Globus pallidus (tissue), 1 donor: ENCODE measurements at places on chromosomes 1 and 21.

GRCh38 chr21:40797891-40798290 is 49.1 kb downstream of the DSCAM start:
- DNase-seq: no peak

DNA sequence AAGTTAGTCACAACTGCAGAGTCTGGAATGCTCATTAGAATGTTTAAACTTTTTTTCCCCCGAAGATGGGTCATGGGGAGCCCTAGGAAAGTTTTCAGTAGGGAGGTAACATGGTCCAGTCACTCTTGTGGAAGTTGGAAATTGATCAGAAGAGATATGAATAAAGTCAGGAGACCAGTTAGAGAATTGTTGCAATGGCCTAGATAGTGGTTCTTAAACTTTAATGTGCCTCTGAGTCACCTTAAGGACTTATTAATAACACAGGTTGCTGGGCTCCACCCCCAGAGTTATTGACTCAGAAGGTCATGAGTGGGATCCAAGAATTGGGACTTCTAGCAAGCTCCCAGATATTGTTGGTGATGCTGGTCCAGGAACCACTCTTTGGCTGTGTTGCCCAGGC is 3.2 kb upstream of the TFAP2E start:
- DNase-seq: no peak

DNA sequence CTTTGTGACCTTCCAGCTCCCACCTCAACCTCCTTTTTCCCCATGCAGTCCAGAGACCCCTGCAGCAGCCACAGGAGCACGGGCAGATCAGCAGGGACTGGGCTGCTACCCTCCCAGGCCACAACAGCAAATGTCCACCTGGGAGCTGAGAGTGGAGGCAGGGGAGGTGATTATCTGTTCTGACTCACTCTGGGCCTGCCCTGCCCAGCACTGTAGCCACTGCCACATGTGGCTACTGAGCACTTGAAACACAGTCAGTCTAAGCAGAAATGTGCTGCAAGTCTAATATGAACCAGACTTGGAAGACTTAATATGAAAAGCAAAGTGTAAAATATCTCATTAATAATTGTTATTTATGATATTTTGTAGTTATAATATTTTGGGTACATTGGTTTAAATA is 148.9 kb upstream of the VANGL1 start:
- no peak for DNase-seq

GRCh38 chr1:13965770-13966398 is 265.9 kb downstream of the PRDM2 start:
- peak; percentile 54 for DNase-seq

DNA sequence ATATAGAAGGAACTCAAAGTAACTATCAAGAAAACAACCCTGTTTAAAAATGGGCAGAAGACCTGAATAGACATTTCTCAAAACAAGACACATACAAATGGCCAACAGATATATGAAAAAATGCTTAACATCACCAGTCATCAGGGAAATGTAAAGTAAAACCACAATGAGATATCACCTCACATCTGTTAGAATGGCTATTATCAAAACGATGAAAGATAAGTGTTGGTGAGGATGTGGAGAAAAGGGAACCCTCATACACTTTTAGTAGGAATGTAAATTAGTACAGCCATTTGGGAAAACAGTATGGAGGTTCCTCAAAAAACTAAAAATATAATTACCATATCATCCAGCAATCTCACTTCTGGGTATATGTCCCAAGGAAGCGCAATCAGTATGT is 3.0 kb downstream of the CTSS start:
- no peak for DNase-seq

- no peak for DNase-seq
These were observed 104.2 kb upstream of the GADD45A start for GRCh38 chr1:67580691-67581403.

GRCh38 chr1:199102239-199102638 is 463.4 kb downstream of the PTPRC start:
- DNase-seq: no peak

- no peak for DNase-seq
These were observed 370.8 kb downstream of the RWDD3 start for GRCh38 chr1:95604771-95605170.

DNA sequence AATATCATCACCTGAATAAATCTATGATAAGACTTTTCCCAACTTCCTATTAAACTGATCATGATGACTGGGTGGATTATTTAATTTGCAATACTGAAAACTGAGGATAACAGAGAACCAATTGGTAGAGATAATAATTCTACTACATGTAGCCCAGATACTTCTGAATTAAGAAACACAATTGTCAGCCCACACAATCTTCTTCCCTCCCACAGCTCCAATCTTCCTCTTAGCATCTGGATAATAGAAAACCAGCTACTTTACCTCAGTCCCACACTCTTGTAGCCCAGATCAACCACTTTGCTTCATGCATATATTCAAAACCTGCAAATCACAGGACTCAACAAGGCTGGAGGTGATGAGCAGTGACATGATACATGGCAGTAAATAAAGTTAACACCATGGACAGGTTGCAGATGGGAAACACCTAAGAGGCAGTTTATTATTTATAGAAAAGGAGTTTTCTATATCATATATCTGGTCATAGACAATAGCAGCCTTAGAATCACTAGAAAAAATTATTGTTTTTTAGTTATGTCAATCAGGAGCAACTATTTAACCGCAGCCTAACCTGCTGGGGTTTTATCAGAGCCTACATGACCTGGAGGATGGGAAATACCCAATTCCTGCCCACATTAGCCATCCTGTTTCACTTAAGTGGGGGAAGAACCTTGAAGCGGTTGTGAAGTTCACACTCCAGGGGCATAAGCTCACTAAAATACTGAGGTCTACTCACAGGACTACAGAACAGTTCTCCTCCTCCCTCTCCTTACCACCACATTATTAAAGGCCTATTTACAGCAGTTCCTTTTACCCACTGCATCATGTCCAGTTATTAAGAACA is 16.7 kb downstream of the FRRS1 start:
- DNase-seq: no peak

GRCh38 chr1:198935306-198935921 is 296.6 kb downstream of the PTPRC start:
- peak; percentile 81 for DNase-seq

- DNase-seq: no peak
These were observed 48.2 kb downstream of the RASSF5 start for GRCh38 chr1:206555473-206555935.

DNA sequence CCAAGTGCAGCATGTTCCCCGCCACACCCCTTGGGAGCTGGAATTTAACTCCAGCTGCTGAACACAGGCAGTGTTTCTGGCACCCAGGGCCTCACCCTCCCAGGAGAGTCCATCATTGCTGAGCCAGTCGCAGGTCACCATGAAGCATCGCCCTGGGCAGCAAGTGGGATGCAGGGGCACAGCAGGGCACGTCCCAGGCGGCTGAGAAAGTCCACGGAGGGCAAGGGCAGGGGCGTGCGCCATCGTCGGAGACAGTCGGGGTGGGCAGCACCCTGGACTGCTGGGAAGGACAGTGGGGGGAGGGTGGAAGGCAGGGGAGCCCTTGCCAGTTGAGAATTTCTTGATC is 69.2 kb upstream of the PDE9A start:
- no peak for DNase-seq

- DNase-seq: no peak
These were observed 235.3 kb downstream of the TOMM20 start for GRCh38 chr1:234893359-234893724.

- DNase-seq: peak; percentile 7
These were observed 86.8 kb downstream of the ATP1B1 start for GRCh38 chr1:169193191-169193850.

GRCh38 chr1:160409486-160409885 is 9.1 kb downstream of the VANGL2 start:
- DNase-seq: no peak

DNA sequence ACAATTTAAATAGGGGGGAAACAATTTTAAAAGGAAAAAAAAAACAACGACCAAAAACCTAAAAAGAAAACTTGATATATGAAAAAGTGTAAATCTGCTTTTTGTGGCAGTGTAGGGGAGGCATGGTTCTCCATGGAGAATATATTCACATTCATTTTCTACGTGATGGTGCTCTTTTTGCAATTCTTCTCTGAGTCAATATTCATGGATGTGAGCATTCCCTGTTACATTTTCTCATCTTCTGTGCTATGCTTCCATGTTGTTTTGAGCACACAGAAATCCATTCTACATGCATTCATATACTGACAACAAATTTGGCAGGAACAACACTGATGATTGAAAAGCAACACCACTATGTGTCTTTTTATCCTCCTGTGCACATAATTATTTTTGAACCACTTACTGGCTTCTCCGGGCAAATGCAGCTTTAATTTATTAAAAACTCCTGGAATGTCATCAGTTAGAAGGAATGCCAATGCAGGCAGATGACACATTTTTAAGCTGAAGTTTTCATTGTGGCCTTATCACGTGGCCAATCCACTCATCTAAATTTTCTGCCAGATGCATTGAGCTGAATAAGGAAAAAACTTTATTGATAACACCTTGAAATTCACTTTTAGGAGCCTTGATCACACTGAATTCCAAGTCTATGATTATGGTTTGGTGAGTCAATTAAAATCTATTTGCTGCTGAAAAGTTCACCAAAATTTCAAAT is 590.6 kb downstream of the NUF2 start:
- no peak for DNase-seq

DNA sequence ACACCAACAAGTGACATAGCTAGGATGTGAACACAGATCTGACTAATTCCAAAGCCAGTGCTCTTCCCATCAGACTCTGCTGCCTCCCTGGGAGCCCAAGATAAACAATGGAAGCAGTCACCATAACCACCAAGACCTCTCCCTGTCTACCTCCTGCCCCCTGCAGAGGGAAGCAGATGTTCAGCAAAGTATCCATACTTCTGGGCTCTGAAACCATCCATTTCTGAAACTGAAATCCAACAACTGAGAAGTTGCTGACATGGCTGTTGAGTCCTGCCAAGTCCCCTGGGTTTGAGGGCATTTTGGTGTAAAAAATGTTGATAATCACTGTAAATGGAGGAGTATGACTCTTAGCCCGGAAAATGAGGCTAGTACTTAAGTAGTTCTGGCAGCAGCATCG is 102.1 kb downstream of the TYW3 start:
- no peak for DNase-seq

- no peak for DNase-seq
These were observed 382.2 kb upstream of the ESRRG start for GRCh38 chr1:217105437-217105836.

DNA sequence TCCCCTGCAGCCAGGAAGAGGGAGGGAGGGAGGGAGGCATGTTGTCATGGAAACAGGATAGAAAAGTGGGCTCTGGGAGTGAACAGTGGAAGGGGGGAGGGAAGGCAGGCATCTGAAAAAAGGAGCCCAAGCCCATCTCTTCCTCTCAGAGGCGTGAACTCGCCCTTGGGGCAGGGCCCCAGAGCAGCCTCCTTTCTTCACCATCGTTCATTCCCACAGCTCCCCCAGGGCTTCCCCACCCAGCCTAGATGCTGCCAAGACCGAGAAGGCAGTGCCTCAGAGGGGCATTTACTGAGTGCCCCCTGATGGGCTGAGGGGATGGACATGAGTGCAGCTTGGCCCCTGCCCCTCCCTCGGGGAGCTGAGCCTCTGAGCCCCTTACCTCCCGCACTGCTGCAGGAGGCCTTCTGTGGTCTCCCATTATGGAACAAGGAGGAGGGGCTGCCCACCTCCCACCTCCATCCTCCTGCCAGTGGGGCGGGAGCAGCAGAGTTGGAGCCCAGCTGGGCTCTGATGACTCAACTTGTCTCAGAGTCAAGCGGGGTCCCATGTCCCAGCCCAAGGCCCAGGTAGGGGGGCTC is 39.1 kb upstream of the KIF21B start:
- DNase-seq: no peak

DNA sequence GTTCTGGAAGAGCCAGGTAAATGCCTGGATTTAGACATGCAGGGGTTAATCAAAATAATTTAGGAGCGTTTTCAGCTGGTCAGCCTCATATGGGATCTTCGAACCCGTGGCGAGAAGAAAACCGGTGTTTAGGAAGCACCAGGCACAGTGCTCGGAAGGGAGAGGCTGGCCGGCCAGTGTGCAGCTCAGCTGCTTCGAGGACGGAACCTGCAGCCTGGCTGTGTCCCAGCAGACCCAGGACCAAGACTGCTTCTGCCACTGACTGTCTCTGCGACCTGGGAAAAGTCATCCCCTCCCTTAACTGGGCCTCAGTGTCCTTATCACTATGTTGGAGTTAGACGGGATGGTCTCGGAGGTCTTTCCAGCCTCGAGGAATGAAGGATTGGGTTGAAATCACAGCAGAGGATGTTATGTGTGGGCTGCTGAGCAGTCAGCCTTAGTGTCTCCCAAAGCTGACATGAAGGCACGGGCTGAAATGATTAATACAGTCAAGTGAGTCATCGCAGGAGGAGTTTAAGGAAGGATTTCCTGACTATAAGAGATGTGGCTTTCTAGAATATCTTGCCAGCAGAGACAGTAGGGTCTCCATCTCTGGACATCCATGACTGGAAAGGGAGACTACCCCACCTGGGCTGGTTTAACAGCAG is 20.8 kb downstream of the PPFIA4 start:
- no peak for DNase-seq

- DNase-seq: no peak
These were observed 4.0 kb downstream of the CASQ2 start for GRCh38 chr1:115764541-115764940.

GRCh38 chr1:38014171-38014570 is 1.6 kb downstream of the UTP11 start:
- no peak for DNase-seq

DNA sequence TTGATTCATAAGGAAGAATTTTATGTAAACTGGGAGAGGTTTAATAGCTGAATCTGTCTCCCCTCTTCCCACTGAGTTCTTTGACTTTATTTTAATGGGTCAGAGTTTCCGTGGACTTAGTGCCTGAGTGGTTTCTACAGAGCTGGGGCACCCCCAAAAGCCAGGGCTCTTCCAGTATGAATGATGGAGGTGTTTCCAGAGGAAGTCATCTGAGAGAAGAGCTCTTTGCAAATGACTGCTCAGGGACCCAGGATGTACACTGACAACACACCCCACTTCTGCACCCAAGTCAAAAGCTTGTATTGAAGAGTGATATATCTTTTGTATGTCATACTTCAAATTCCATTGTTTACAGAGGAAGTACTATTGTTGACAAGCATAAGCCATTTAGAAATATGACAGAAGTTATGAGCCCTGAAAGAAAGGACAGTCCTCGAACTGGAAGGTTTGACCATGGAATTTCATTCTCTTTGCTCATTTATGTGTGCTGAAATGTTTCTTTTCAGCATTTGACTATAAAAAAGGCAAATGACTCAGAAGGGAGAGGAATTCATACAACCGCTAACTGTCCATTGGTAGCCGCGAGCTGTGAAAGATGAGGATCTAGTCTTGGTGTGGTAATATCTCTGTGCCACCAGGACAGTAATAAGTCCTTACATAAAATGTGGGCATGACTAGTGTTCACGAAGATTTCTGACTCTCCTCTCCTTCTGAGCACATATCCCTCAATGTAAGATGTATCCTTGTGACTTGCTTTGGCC is 25.4 kb upstream of the LMX1A start:
- no peak for DNase-seq

DNA sequence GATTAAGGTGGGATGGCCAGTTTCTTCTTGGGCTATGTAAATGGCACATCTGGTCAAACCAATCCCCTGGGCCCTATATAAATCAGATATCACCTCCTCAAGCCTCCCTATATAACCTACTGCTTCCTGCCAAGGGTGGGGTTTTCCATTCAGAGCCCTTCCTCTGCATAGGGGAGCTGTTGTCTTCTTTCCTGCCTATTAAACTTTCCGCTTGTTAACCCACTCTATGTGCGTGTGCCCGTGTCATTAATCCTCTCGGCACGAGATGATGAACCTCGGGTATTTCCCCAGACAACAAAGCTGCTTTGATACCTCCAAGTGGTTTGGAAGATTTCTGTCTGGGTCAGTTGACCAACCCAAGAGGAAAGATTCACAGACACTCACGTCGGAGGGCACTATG is 19.3 kb upstream of the SERTAD4 start:
- DNase-seq: no peak
